ENCODE measurements at places on chromosomes 5 and 9. TPM values are rescaled to one million over a fixed set of nuclear protein-coding genes. Genes with fewer than 3 reads are reported as not detected.

DNA sequence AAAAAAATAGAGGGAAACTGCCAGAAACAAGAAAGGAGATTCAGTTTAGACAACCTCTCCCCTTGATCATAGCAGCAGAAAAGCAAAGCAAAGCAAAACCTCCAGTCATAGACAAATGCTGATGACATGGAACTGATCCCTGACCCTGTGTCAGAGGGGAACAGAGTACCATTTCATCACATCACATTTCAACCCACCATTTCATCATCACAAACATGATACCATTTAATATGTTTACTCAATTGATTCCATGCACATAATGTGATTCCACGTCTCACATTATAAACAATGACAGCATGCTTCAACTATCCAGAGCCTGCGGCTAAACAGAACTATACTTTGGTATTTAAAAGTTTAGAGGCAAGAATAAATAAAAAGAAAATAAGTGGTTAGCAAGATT, 28.7 kb upstream of the ACOT12 start:
- DNase-seq: no peak

DNA sequence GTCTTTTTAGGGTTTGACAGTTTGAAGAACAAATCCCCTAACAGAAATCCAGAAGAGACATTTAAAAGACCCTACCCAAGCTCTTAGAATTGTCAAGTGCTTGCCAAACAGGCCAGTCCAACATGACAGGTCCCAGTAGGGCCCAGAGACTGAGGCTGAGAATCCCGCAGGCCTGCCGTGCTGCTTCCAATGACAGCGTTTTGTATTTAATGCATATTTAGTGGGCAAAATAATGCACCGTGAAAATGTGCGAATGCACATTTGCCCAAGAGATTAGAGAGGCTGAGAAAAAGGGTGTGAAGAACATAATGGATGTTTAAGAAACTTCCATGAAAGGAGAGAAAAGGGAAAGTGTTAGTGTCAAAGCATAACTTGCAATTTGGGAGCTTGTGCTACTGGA, 57.6 kb downstream of the CD180 start:
- DNase-seq: no peak

DNA sequence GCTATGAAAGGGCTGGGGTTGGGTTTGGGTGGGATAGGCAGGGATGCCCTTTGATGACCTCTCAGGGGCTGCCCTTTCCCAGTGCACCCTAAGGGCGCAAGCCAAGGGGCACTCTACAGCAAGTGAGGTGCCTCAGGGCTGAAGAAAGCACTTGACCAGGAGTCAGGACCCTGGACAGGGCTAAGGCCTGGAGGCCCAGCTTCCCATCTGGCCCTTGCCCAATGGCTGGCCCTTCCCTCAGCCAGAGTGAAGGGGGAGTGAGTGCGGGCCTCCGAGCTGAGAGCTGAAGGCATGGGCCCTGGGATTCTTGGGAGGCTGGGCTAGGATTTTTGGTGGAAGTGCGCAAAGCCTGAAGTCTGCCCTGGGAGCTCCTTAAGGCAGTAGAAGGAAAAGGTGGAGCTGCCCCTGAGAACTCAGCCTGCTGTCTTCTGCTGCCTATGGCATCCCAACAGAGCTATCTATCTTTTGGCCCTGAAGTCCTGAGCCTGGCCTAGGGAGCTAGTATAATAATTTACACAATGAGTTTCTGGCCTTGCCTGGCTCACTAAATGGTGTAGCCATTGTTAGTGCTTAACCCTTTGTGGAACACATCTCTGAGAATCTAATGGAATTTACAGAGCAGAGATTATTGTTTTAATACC, 16.4 kb downstream of the JADE2 start:
- no peak for DNase-seq

- no peak for DNase-seq
Measured at GRCh38 chr5:177553671-177554429, 513 bp downstream of the FAM193B start.

DNA sequence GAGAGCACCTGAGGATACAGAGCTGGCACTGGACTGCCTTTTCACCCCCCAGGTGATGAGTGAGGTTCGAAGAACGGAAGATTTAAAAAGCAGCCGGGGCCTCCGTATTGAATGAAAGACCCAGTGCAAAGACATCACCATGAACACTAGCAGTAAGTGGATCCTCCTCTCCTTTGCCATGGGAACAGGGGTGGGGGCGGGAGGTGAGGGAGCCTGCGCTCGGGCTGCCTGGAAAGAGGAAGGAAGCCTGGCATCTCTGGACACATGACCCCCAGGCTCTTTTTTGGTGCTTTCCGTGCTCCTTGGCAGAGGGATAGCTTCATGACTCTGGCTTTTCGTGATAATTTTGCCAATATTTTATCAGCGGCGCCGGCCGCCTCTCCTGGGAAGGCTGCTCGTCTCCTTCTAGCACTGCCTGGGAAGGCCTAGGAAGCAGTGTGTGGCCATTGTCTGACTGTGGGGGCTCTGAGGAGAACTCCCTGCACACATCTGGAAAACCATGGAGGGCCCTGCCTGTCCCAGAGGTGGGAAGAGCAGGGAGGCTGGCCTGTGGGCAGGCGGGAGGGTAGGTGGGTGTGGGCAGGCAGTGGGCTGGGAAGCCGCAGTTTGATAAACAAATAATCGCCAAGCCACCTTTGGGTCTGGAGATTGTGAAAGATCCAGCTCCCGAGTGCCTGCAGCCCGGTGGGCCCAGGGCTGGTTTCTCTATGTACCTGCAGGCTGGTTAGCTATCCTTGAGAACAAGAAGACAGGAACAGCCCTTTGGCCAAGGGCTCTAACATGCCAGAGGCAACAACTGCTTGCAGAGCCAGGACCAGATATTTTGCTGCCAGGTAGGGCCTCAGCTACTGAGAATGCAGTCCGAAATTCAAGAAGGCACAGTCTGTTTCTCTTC, 911 bp downstream of the ABLIM3 start:
- DNase-seq: no peak

DNA sequence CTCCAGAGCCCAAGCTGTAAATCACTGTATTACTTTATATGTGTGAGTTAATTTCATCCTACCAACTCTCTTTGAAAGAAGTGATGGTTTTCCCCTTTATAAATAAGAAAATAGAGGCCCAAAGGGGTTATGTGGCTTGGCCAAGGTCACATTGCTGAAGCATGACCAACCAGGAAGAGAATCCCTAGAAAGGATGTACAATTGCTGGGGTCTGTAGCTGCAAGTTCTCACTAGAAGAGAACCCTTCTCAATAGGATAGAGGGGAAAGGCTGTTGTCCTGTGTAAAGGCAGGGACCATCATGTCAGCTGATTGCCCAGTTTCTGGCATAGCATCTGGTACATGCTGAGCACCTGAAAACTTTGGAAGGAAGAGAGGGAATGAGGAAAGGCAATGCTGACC, 39.0 kb upstream of the FAT2 start:
- no peak for DNase-seq

- DNase-seq: peak; percentile 23
Measured at GRCh38 chr9:33623658-33624586, 99.9 kb downstream of the ANKRD18B start.

GRCh38 chr5:91103353-91104061, 279.6 kb downstream of the ARRDC3 start:
- DNase-seq: no peak

KIF20A gene
- 44.4 TPM for polyA plus RNA-seq

- DNase-seq: no peak
Measured at GRCh38 chr5:133236976-133237375, 185.2 kb downstream of the HSPA4 start.
